ENCODE measurements at places on chromosomes 16 and 17.

DNA sequence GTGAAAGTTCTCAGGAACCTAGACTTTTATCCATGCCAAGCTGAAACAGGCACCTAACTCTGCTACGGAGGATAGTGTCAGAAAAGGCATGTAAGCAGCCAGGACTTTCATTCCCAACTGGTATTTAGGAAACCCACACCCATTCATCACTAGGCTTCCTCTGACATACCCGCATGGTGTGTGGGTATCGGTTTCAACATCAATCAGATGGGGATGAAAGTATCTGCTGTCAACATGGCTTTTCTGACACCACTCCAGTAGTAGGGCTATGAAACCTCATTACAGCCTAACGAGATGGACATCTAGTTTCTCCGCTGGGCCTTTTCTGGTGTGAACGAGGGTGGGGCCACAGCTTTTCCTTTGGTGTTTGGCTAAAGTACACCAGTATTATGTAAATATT lies 1178.3 kb downstream of the CDH11 start:
- DNase-seq = no peak

DNA sequence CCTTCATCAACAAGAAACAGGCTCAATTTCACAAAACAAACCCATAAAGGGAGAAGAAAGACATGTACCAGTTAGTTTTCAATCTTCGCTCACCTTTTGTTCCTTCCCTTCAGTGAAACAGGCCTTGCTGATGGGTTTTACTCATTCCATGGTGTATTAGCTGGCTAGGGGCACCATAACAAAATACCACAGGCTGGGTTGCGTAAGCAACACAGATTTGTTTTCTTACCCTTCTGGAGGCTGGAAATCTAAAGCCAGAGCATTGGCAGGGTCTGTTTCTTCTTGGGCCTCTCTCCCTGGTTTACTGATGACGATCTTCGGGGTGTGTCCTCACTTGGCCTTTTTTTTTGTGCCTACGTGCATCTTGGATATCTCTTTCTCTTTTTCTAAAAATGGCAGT lies 383.4 kb upstream of the RBFOX1 start:
- DNase-seq = no peak

DNA sequence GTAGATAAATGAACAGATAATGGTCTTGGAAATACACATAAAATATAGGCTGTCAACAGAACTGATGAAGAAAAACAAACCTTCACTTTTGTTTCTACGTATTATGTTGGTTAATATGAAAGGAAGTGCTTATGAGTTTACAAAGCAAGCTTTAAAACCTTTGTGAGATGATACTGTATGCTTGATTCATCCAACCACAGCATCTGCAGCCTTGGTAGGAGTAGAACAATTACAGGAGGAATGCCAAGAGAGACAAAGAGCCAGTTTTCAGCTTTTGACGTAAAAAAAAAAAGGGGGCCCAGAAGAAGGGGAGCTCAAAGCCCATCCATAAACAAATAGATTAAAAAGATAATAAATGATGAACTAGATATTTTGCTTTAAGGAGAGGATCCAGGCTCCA lies 13.3 kb downstream of the FAM20A start:
- no peak for DNase-seq

- no peak for DNase-seq
These were observed 3.9 kb downstream of the TMEM94 start for GRCh38 chr17:75460295-75460694.

- DNase-seq = no peak
These were observed 55.2 kb upstream of the ERN1 start for GRCh38 chr17:64185101-64185500.

GRCh38 chr17:56886288-56886731 lies 27.5 kb downstream of the TRIM25 start:
- no peak for DNase-seq

GRCh38 chr17:37179893-37180292 lies 195.9 kb upstream of the C17orf78 start:
- DNase-seq = no peak

- DNase-seq = peak; percentile 30
These were observed at the start of gene ITGA3 for GRCh38 chr17:50055426-50056216. TSS of gene ITGA3 (plus strand) at chr17:50056110. CDS start at chr17:50056440, 330 bp downstream.

GRCh38 chr17:33016920-33017319 lies 25.3 kb downstream of the SPACA3 start:
- DNase-seq = no peak

DNA sequence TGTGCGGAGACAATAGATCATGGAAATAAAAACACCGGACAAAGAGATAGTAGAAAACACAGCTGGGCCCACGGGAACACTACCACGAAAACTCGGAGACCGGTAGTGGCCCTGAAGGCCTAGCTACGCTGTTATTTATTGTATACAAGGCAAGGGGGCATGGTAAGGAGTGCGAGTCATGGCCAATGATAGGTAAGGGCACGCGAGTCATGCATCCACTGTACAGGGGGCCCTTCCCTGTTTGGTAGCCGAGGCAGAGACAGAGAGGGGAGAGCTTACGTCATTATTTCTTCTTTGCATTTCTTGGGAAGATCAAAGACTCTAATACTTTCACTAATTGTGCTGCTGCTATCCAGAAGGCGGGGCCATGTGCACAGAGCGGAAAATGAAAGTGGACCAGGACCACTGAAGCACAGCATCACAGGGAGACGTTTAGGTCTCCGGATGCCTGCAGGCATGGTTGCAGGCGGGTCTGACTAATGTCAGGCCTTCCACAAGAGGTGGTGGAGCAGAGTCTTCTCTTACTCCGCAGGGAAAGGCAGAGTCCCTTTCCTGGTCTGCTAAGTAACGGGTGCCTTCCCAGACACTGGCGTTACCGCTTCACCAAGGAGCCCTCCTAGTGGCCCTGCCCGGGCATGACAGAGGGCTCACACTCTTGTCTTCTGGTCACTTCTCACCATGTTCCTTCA lies 74.4 kb upstream of the ARL4D start:
- DNase-seq = no peak

DNA sequence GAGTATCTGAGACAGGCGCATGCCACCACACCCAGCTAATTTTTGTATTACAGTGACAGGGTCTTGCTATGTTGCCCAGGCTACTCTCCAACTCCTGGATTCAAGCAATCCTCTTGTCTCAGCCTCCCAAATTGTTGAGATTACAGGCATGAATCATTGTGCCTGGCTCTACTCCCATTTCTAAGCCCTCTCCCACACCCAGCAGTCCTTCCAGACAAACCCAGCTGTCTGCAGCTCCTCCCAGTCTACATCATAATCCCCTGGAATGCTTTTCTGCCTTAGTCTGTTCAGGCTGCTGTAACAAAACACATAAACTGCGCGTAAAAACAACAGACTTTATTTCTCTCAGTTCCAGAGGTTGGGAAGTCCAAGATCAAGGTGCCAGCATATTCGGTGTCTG lies 144.5 kb downstream of the GRIN2A start:
- DNase-seq = no peak

DNA sequence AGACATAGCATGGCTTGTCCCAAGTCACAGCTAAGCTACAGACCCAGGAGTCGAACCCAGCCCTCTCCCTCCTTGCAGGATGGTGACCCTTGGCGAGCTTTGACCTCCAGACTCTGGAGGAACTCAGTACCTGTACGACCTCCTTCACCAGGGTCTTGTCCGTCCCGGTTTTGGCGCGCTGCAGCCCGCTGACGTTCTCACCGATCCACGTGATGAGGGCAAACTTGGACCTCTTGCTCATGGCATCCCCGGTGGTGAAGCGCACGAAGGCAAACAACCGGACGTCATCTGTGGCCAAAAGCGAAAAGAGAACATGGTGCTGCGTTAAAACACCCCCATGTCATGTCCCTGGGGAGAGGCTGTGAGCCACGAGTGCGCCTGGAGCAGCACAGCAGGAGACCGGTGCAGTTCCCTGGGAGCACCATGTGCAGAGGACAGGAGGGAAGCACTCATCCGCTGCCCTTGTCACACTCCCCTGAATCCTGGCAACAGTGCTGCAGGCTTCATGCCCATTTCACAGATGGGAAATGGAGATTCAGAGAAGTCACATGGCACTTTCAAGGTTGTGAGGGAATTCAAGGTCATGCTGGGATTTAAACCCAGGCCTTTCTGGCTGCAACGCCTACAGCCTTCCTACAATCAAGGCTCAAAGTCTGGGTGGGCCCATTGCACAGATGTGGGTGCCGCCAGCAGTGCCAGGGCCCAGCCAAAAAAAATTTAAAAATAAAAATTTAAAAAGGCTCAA lies 27.7 kb downstream of the COTL1 start:
- no peak for DNase-seq

DNA sequence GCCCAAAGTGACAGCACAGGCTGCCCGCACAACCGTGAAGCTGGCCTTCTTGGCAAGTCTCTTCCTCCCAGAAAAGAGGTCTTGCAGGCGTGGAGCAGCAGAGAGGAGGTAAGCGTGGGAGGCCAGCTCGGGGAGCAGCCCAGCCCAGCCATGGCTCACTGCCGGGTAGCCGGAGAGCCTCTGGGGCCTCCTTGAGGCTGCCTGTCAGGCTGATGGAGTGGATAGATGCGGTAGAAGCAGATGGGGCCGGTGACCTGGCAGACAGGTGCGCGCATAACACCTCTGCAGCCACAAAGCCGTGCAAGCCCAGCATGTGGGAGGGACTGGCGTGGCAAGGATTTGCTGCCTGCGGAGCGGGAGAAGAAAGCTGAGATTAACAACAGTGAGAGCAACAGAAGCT lies 17.1 kb upstream of the DOK4 start:
- DNase-seq = no peak

- no peak for DNase-seq
These were observed 119.6 kb downstream of the SPAG9 start for GRCh38 chr17:51000835-51001638.

GRCh38 chr17:82300228-82300627 lies 17.2 kb downstream of the CD7 start:
- no peak for DNase-seq

DNA sequence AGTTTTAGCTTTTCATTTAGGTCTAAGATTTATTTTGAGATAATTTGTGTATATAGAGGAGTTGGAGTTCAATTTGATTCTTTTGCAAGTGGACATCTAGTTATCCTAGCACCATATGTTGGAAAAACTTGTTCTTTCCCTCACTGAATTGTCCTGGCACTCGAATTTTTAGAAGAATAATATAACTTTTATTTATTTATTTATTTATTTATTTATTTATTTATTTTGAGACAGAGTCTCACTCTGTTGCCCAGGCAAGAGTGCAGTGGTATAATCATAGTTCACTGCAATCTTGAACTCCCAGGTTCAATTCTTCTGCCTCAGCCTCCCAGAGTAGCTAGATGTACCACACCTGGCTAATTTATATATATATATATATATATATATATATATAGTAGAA lies 29.4 kb downstream of the PPM1E start:
- DNase-seq = no peak

DNA sequence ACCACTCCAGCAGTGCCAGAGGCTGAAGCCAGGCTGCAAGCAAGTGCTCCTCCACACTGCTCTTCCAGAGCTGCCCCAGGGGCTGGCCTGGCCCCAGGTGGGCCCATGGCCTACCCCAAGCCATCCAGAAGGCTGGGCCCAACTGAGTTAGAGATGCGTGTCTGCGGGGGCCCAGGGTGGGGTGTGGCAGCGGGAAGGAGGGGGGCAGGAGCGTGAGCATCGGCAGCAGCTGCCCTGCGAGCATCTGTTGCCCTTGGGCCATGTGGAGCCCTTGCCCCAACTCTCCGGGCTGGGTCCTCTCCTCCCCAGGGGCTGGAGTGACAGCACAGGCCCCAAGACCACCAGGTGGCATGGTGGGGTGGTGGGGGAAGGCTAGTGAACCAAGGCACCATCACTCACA lies 7.3 kb upstream of the SREBF1 start:
- DNase-seq = no peak

GRCh38 chr17:56113486-56113885 lies 39.8 kb upstream of the ANKFN1 start:
- DNase-seq = no peak

DNA sequence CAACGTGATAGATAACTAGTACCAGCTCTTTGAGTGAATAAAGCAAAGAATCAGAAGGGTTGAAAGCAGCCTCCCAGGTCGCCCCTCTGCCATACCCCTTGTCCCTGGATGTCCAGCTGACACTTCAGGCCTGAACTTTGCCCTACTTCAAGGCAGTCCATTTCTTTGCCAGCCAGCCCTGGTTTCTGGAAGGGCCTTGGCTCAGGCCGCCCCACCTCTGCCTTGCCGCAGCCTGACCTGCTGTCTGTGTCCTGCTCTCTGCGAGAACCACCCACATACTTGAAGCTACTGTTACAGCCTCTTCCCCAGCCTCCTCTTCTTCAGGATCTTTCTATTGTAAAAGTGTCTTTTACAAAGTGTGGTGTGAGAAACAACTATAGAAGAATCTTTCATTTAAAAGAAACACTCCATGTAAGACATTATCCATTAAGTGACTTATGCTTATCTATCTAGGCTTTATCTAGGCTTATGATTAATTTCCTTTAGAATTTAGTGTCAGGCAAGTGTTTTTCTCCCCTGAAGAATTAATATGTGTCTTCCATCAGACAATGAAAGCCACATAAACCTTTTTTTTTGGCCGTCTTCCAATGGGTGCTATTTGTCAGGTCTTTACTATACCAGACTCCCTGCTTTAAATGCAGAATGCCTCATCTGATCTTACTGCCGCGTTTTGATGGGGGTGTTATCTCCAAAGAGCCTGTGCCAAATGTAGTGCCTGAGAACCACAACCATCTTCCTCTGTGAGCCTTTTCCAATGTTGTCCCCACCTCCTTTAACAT lies 133.9 kb downstream of the SOCS1 start:
- DNase-seq = no peak

DNA sequence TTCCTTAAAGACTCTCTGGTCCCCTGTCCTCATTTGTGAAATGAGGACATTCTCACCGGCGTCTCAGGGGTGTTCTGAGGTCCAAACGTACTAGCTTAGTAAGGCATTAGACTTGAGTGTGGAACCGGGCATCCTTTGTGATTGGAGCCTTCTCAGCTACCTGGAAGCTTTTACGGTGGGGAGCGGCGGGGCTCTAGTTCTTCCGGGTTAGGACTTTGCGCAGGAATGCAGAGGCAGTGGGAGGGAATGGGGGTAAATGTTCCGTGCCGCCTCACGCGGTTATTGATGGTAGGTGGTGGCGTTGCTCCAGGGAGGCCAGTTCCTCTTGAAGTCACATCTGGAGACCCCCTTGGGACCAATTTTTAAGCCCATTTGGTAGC lies 113.6 kb downstream of the SNX29 start:
- no peak for DNase-seq

- no peak for DNase-seq
These were observed 36.0 kb upstream of the CCL1 start for GRCh38 chr17:34398990-34399389.

GRCh38 chr17:57612202-57613071 lies 132.7 kb downstream of the CCDC182 start:
- no peak for DNase-seq
